ENCODE measurements at places on chromosomes 1 and 21.

GRCh38 chr1:173127369-173128307 is 76.9 kb upstream of the TNFSF18 start:
- no peak for DNase-seq

DNA sequence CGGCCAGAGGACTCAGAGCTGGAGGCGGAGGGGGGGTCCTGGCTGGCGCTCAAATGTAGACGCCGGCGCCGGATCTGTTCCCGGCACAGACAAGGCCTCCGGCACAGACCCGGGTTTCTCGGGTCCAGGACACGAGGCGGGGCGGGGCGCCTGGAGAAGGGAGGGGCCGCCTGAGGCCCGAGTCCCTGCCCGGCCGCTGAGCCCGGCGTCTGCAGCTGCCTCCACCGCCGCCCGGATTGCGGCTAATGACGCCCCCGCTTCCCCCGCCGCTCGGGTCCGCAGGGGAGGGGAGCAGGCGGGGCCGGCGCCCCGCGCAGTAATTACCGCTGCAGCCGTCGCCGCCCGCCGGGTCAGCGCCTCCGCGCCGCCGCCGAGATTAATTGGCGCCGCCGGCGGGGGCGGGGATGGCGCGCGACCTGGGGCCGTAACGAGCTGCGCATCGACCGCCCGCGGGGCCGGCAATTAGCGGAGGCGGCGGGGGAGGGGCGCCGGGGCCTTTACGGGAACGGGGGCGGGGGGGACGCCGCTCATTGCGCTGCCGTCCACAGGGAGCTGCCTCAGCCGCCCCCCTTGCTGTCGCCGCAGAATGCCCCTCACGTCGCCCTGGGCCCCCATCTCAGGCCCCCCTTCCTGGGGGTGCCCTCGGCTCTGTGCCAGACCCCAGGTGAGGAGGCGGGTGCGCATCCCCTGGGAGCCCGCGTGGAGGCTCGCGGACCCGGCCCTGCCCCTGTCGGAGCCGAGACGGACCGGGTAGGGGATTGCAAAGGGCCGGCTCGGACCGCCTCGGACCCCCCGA is 17.3 kb downstream of the NOC2L start:
- DNase-seq = peak; percentile 65

DNA sequence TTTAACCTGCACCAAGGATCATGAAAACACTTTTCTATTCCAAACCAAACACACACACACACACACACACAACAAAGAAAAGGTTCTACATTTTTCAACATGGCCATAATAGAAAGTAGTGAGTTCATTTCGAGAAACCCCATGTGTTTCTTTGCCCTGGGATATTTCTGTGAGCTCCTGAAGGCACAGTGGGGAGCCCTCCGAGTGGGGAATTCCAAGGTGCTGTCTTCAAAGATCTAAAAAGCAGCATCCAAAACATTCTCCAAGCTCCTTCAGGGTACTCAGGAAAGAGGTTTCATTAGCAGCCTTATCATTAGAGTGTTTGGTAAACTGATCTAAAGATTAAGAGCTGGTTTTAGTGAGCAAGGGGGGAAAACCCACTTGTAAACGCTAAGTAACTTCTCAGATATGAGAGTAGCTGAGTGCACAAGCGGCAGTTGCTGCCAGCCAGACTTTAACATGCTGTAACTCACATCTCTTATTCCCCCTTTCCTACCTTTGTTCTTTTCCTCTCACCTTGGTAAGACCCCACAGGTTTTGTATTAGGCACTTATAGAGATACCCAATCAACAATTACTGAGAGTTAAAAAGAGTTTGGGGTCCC is 38.3 kb downstream of the ZC3H11B start:
- DNase-seq = no peak

- DNase-seq = no peak
These were observed 686.2 kb downstream of the ADGRL2 start for GRCh38 chr1:82486969-82487368.

DNA sequence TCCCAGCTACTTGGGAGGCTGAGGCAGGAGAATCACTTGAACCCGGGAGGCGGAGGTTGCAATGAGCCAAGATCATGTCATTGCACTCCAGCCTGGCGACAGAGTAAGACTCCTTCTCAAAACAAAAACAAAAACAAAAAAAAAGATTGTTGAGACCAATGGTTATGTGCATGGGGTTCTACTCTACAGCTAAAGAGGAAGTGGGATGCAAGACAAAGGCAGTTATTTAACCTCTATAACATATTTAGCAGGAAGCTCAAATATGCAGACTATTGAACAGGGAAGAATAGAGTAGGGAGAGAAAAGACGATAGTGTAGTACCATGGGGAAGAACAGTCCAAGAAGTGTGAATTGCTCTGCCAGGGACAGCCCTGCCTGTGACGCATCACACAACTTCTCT is 227.7 kb downstream of the SMYD3 start:
- no peak for DNase-seq

All from H9 (cell line).